ENCODE measurements at places on chromosomes 1 and 21. TPM values are rescaled to one million over a fixed set of nuclear protein-coding genes. Genes with fewer than 3 reads are reported as not detected.

The MEX3A gene
- 9.3 TPM for polyA plus RNA-seq

GRCh38 chr1:12113433-12114339 is 50.6 kb downstream of the TNFRSF8 start:
- no peak for DNase-seq

DNA sequence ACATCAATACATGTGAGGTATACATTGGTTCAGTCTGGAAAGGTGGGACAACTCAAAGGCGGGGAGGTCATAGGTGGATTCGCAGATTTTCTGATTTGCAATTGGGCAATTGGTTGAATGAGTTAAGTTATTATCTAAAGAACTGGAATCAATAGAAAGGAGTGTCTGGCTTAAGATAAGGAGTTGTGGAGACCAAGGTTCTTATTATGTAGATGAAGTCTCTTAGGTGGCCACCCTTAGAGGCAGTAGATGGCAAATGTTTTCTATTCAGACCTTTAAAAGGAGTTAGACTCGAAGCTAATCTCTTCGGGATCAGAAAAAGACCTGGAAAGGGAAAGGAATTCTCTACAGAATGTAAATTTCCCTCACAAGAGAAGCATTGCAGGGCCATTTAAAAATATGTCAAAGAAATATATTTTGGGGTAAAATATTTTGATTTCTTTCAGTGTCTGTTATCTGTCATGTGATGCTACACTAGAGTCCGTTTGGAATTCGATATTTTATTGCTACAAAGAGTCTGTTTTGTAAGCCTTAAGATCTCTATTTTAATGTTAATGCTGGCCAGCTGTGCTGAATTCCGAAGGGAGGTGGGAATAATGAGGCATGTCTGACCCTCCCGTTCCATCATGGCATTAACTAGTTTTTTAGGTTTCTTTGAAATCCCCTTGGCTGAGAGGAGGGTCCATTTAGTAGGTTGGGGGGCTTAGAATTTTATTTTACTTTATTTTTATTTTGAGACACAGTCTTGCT is 265.1 kb downstream of the PTPRU start:
- DNase-seq: no peak

GRCh38 chr1:176880955-176881595 is 283.4 kb downstream of the ASTN1 start:
- DNase-seq: peak; percentile 93

Measured in hepatocyte (in vitro differentiated cells).